T-helper 17 cell (primary cell): ENCODE measurements at places on chromosomes 1 and 21. TPM values are rescaled to one million over a fixed set of nuclear protein-coding genes. Genes with fewer than 3 reads are reported as not detected.

DNA sequence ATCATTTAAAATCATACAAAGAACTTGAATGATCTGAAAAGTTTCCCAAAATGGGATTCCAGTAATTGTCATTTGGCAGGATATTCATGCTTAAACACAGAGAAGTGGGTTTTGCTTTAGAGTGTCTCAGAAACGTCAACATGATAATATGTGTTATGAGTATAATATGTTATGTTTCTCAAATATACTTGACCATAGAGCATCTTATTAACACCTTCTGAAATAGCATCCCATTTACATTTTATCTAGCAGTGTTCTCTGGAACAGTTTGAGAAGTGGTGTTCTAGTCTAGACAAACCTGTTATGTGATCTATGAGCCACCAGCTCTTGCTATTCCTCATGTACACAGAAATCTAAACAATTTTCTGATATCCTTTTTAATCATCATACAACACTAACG, 588.8 kb upstream of the PBX1 start:
- H3K27ac ChIP-seq = no peak overlapping the region
- no peaks in the 10 kb centered on the region for H3K27me3 ChIP-seq
- no peaks in the 10 kb centered on the region for H3K4me1 ChIP-seq
- no peaks in the 10 kb centered on the region for H3K36me3 ChIP-seq
- no peak for DNase-seq
- no peak overlapping the region for H3K4me3 ChIP-seq

- no peak overlapping the region for H3K4me3 ChIP-seq
- no peak for DNase-seq
- no peak overlapping the region for H3K27ac ChIP-seq
- no peaks in the 10 kb centered on the region for H3K27me3 ChIP-seq
These were observed 12.5 kb downstream of the NUP210L start for GRCh38 chr1:154142358-154142757.

DNA sequence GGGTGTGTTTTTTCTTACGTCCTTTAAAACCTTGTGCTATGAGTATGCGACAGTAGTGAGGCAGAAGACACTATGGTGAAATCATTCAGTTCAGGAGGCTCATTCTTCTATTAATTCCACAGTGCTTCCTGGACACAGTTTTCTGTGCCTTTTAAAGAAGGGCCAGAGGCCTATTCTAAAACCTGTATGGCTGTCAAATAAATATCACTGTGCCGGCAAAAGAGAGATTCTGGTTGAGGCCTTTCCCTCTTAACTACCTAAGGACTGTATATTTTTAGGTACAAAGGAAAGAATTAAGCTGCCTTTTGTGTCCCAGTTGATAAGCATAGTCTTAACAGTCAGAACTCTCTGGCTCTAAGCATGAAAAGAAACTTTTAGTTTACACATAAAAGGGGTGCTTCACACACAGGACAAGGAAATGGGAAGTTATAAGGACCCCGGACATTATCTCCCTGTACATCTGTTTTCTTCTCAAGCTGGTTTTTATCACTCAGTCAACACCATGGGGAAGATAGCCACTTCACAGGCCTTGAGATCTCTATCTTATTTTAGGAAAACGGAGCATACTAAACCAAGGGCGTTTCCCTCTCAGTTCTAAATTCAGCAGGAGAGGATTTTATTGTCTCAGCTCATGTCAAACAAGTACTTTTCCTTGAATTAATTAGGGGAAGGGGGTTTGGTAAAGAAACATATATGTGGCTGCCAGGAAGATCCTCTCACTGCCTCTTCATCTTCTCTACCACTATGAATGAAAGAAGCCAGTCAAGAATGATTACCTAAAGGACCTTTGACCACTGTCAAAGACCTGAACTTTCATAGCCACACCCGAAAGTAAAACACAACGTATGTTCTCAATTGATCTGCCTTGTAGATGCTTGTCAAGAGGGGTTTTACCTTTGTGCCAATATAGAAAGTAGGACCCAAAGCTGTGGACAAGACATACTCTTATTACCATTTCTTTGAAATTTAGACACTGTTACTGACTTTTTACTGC, 71.4 kb upstream of the HSPA13 start:
- H3K36me3 ChIP-seq = no peaks in the 10 kb centered on the region
- H3K4me1 ChIP-seq = peaks cover 19% of the 10 kb centered on the region
- DNase-seq = no peak
- no peak overlapping the region for H3K4me3 ChIP-seq

- H3K27me3 ChIP-seq = no peaks in the 10 kb centered on the region
- H3K4me3 ChIP-seq = no peak overlapping the region
- no peak overlapping the region for H3K27ac ChIP-seq
- H3K4me1 ChIP-seq = no peaks in the 10 kb centered on the region
- no peaks in the 10 kb centered on the region for H3K36me3 ChIP-seq
These were observed 650.1 kb downstream of the KCNT2 start for GRCh38 chr1:195958131-195958530.

DNA sequence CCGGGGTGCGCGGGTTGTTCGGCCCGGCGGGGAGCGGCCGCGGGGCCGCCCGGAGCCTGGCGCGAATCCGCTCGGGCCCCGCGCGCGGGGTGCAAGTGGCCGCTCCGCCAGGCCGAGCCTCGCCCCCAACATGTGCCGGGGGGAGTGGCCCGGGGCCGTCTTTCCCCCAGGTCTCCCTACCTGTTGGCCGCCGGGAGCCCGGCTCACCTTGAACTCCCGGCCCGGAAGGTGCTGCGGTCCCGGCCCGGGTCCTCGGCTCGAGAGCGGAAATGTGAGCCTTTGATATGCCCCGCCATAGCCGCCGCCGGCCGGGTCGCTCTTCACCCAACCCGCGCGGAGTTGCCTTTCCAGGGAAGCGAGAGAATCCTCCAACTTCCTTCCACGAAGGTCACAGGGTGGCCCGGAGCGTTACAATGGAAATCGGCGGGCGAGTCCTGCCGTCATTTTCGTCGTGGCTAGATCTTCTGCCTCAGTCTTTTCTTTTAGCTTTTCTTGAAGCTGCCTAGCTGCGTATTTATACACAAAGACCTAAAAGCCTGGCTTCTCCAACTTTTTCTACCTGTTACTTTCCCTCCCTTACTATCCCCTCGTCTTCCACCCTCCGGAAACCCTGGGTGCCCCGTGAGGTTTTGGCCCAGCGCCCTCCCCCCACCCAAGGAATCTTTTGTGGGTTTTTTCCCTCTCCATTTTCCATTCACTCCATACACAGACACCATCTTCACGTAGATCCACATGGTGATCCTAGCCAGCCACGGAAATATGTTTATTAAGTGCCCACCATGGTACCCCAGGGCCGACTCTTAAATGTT, 867 bp downstream of the PTGFRN start:
- H3K27ac ChIP-seq = no peak overlapping the region
- H3K4me1 ChIP-seq = peaks cover 7% of the 10 kb centered on the region
- no peaks in the 10 kb centered on the region for H3K27me3 ChIP-seq
- DNase-seq = peak; percentile 39
- no peaks in the 10 kb centered on the region for H3K36me3 ChIP-seq

- no peak overlapping the region for H3K4me3 ChIP-seq
- H3K27me3 ChIP-seq = peaks cover 11% of the 10 kb centered on the region
- H3K27ac ChIP-seq = no peak overlapping the region
- no peaks in the 10 kb centered on the region for H3K36me3 ChIP-seq
- no peak for DNase-seq
- H3K4me1 ChIP-seq = no peaks in the 10 kb centered on the region
These were observed 593.1 kb upstream of the PLXNA2 start for GRCh38 chr1:208837242-208837641.

OR2G6 gene
- not detected for total RNA-seq

- DNase-seq = no peak
- no peaks in the 10 kb centered on the region for H3K27me3 ChIP-seq
- no peak overlapping the region for H3K27ac ChIP-seq
- H3K4me3 ChIP-seq = no peak overlapping the region
These were observed 9.4 kb upstream of the PLA2G2E start for GRCh38 chr1:19932866-19933265.
